ENCODE measurements at places on chromosomes 7 and 10.

DNA sequence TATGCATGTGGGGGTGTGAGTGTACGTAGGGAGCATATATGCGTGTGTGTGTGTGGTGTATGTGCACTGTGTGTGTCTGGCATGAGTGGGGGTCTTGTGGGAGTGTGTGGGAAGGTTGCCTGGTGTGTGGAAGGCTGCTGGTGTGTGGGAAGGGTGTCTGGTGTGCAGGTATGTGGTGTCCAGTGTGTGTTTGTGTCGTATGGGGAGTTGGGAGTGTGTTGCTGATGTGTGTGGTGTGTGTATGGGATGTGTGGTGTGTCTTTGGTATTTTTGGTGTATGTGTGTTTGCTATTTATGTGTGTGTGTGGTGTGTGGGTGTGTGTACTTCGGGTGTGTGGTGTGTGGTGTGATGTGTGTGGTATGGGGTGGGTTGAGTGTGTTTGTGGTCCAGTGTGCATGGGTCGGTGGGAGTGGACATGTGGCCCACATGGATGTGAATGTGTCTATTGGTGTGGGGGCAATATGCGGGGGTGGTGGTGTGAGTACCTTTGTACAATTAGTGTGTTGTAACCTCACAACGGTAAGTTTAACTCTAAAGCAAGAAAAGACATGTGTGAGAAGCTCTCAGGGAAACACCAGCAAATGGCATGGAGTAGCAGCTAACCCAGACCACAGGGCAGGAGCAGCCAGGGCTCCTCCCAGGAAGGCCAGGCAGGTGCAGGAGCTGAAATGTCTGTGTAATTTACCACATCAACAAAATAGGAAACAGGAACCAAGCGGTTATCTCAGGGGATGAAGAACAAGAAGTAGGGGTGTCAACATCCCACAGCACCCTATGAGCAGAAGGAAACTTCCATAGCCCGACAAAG lies 11.9 kb downstream of the ANTXRL start:
- no peak for DNase-seq

- no peak for DNase-seq
These were observed 263.1 kb downstream of the MAD1L1 start for GRCh38 chr7:1969459-1970284.

DNA sequence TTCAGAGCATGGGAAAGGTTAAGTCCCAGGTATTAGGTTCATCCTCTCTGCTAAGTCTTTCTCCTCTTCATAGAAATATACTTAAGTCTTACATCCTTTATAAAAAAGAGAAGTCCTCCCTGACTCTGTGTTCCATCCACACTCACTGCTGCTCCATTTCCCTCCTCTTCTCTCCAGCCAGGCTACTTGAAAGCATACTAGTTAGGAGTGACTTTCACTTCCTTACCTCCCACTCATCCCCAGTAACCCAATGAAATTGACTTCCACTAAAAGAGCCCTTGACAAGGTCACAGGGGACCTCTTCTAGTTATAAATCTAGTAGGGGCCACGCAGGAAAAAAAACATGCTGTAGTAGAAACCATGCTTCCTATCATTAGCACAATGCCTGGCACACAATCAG lies 133.1 kb upstream of the AGK start:
- DNase-seq = no peak

DNA sequence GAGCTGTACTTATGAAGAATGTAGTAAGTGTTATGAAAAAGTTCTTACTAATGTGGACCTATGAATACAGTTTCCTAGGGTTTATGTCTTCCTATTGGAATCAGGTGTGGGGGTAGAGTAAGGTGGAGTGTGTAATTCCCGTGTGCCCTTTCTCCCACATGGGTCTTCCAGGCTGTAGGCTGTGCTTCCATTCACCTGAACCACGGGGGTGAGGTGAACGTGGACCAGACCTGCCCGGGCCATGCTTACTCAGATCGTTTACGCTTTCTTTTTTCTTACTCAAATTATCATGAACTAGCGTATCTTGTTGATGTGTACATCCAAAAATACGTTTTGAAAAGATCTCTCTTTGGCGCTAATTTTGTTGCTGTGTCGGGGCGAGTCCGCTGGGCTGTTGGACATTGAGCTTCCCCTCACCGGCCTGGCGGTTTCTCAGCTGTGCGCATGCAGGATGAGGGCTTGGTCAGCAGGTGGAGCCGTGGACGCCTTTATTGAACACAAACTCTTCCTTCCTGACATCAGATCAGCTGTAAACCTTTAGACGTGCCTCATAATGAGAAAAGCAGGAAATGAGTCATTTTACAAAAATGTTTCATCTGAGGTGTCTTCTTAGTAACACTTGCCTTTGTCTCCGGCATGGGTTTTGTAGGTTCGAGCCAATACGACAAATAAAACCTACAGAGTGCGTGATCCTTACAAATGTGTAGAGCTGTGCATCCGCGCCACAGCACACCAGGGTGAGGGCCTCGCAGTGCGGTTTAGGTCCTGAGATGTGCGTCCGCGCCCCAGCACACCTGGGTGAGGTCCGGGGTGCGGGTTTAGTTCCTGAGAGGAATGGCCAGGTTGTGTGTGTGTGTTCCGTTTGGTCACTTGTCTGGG lies 53.8 kb downstream of the WDR37 start:
- DNase-seq = no peak

DNA sequence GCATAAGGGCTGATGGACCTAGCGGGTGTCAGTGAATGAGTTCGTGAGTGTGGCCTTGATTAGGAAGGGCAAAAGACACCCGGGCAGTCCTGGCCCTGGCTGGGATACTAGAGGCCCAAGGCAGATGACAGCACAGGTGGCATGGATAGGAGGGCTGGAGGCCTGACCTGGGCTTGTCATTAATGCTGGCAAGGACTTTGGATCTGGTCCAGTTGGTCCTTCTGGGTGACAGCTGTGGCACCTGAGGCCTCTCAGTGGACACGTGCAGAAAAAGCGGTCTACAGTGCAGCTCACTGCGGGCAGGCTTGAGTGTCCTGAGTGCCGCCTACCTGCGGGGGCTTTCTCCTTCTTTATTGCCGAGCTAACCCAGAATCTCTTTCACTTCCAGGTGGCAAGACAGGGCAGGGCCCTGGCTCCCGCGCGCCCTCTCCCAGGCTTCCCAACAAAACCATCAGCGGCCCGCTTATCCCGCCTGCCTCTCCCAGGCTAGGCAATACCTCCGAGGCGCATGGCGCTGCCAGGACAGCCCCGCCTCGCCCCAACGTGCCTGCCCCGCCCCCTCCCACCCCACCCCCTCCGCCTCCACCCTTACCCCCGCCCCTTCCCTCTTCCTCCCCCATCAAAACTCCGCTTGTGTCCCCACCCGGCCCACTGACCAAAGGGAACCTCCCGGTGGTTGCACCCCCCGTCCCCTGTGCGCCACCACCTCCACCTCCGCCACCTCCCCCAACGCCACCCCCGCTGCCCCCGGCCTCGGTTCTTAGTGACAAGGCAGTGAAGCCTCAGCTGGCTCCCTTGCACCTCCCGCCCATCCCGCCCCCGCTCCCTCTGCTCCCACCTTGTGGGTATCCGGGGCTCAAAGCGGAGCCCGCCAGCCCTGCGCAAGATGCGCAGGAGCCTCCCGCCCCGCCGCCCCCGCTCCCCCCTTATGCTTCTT lies 77.4 kb downstream of the WIPF3 start:
- no peak for DNase-seq

- DNase-seq = no peak
These were observed 4.8 kb downstream of the SH3PXD2A start for GRCh38 chr10:103850572-103850895.

- DNase-seq = no peak
These were observed 64.8 kb upstream of the SEPHS1 start for GRCh38 chr10:13412894-13413293.

DNA sequence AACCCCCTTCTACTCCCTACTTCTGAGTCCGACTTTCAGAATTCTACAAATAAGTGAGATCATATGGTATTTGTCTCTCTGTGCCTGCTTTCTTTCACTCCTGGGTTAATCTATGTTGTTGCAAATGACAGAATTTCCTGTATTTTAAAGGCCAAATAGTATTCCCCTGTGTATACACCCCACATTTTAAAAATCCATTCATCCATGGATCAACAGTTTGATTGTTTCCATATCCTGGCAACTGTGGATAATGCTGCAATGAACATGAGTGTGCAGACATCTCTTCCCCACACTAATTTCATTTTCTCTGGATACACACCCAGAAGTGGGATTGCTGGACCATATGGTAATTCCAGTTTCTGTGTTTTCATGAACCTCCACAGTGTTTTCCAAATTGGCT lies 225.8 kb upstream of the TCERG1L start:
- no peak for DNase-seq
